Stimulated activated CD8-positive, alpha-beta memory T cell treated with anti-CD3 and anti-CD28 coated beads, Interleukin-7, amount 100 ng/mL, for 1 hour (primary cell): ENCODE measurements at places on chromosomes 12 and 14.

DNA sequence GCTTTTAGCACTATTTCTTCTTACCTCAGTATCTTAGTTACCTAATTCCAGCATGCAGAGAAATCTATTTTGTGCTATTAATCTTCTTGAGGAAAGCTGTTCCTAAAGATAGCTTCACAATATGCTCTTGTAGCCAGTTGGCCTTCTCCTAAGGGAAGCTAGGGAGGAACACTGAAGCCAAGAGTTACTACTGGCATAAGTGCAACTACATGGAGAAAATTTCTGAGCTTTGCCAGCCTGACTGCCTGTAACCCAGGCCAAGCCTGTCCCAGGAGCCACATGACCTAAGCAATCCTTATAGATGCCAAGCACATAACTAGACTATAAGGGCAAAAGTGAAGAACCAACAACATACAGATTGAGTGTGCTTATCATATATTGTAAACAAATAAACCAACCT, 890.2 kb downstream of the FLRT2 start:
- no peak for DNase-seq

DNA sequence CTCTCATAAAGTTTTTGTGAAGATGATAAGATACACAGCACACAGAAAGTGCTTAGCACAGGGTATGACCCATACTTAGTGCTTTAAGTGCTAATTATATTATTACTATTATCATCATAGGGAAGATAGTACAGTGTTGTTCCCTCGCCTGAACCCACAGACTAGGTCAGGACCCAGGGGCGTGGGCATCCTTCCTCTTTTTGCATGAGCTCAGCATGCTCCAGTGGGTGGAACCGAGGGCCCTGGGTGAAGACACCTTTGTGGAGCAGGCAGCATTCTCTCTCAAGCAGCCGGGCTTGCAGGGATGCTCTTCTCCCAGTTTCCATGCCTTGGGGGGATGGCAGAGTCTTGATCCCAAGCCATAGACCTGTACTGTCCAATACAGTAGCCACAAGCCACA, 34.8 kb downstream of the CRACR2A start:
- no peak for DNase-seq

GRCh38 chr14:70027785-70028428, 148.7 kb downstream of the SMOC1 start:
- DNase-seq: peak; percentile 15

DNA sequence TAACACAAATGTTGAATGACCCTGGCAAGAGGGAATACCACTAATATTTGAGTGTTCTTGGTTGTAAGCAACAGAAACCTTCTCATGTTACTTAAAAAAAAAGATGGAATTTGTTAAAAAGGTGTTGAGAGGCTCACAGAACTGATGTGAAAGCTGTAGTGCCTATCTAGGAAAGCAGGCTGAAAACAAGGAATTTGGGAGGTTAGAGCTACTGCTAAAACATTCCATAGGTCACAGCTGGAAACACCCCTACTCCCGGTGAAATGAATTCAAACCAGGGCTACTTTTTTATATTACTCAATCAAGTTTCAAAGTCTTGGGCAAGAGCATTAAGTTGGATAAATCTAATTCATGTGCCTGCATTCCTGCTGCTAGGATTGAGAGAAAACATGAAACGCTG, 104.1 kb downstream of the SLC35F4 start:
- no peak for DNase-seq

DNA sequence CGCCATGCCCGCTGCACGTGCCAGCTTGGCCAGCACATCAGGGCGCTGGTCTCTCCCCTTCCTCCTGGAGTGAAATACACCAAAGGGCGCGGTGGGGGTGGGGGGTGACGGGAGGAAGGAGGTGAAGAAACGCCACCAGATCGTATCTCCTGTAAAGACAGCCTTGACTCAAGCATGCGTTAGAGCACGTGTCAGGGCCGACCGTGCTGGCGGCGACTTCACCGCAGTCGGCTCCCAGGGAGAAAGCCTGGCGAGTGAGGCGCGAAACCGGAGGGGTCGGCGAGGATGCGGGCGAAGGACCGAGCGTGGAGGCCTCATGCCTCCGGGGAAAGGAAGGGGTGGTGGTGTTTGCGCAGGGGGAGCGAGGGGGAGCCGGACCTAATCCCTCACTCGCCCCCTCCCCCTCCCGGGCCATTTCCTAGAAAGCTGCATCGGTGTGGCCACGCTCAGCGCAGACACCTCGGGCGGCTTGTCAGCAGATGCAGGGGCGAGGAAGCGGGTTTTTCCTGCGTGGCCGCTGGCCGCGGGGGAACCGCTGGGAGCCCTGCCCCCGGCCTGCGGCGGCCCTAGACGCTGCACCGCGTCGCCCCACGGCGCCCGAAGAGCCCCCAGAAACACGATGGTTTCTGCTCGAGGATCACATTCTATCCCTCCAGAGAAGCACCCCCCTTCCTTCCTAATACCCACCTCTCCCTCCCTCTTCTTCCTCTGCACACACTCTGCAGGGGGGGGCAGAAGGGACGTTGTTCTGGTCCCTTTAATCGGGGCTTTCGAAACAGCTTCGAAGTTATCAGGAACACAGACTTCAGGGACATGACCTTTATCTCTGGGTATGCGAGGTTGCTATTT, 914 bp upstream of the CCND2 start:
- peak; percentile 53 for DNase-seq

GRCh38 chr12:113230315-113231234, 9.3 kb downstream of the TPCN1 start:
- DNase-seq: no peak

DNA sequence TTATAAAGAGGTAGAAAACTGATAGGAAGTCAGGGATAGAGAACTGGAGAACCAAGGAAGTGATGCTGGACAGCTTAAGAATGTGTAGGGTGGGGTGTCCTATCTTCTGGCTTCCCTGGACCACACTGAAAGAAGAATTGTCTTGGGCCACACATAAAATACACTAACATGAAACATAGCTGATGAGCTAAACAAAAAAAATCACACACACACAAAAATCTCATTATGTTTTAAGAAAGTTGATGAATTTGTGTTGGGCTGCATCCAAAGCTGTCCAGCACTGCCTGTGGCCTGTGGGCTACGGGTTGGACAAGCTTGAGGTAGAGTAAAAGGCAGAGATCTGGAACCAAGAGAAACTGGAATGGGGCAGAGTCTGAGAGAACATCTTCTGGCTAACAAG, 7.4 kb downstream of the GLT8D2 start:
- no peak for DNase-seq

DNA sequence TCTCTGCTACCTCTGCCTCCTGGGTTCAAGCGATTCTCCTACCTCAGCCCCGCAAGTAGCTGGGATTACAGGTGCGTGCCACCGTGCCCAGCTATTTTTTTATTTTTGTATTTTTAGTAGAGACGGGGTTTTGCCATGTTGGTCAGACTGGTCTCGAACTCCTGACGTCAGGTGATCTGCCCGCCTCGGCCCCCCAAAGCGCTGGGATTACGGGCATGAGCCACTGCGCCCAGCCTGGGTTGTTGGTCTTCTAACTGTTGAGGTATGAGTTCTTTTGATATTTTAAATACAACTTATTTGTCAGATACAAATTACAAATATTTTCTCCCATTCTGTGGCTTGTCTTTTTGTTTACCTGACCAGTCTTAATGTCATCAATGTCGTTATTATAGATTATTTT, 95.9 kb downstream of the PCNX1 start:
- DNase-seq: no peak

GRCh38 chr14:29442696-29443095, 485.0 kb downstream of the PRKD1 start:
- no peak for DNase-seq

DNA sequence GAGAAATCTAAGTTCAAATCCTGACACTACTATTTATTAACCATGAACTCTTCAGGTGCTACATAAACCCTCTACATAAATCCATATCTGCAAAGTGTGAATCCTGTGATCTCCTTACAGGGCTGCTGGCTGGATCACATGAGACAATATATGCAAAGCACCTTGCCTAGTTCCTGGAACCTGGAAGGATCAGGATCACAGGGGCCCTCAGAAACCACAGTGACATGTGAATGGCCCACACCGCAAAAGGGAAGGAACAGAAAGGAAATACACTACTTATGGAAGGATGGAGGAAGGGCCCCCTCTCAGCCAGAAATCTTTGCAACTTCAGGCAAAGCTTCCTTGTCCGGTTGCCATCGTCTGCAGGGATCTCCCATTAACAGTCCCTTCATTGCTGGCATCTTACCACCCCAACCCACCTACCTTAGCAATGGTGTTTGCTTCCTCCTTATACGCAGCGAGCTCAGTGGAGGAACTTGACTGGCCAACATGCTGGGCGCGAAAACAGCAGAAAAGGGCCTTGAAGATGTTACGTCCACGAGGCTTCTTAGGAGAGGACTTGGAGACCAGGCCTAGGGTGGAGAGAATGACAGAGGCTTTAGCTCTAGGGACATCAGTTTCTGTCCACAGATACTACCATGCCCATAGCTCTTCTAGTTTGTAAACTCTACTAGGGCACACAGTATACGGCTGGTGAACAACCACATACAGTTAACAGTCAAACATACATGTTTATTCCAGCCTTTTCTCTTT, 10.7 kb upstream of the AVIL start:
- no peak for DNase-seq

DNA sequence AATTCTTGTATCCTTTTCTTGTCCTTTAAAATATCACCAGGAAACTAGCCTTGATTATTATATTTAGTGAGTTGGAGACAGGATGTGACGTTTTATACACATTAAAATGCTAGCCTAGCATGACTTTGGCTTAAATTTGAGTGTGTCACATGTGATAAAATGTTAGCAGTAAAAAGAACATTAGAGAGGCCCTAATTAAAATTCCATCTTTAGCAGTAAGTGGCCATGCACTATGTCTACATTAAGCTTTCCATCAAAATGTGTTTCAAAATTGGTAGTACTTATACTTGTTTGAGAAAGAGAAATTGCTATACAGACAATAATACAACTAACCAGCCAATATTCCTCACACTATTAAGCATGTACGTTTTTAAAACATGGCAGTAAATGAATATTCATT, 29.9 kb upstream of the MGAT4C start:
- no peak for DNase-seq

DNA sequence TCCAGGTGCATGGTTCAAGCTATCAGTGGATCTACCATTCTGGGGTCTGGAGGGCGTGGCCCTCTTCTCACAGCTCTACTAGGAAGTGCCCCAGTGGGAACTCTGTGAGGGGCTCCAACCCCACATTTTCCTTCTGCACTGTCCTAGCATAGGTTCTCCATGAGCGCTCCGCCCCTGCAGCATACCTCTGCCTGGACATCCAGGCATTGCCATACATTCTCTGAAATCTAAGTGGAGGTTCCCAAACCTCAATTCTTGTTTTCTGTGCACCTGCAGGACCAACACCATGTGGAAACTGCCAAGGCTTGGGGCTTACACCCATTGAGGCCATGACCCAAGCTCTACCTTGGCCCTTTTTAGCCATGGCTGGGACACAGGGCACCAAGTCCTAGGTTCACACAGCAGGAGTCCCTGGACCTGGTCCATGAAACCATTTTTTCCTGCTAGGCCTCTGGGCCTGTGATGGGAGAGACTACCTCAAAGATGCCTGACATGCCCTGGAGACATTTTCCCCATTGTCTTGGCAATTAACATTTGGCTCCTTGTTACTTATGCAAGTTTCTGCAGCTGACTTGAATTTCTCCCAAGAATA, 76.8 kb downstream of the CRADD start:
- no peak for DNase-seq

GRCh38 chr14:97902630-97903029, 1105.4 kb downstream of the VRK1 start:
- DNase-seq: no peak

DNA sequence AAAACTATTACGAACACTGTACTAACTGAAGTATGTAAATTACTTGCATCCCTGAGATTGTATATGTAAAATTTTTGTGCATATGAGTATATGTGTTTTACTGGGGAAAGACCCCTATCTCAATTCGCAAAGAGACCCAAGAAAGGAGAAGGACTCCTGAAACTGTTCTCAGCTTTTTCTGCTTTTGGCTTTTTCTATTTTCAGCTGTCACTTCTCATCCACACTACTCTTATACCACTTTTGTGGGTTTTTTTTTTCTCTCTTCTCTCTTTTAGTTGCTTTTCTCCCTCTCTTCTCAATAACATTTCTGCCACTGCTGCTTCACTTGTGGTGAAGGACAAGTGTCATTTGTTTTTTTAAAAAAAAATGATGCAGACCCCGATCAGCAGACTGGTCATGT, 39.8 kb downstream of the NIN start:
- DNase-seq: no peak

DNA sequence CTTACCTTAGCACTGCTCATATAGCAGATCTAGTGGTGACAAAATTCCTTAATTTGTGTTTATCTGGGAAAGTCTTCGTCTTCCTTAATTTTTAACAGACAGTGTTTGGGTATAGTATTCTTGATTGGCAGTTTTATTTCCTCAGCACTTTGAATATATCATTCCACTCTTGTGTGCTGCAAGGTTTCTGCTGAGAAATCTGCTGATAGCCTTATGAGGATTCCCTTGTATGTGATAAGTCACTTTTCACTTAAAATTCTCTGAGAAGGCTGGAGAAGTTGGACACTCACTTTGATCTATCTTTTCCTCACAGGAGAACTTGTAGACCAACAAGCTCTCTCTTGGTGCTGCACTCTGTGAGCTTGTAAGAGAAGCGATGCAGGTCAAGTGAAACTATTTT, 306.1 kb upstream of the RTL1 start:
- no peak for DNase-seq

DNA sequence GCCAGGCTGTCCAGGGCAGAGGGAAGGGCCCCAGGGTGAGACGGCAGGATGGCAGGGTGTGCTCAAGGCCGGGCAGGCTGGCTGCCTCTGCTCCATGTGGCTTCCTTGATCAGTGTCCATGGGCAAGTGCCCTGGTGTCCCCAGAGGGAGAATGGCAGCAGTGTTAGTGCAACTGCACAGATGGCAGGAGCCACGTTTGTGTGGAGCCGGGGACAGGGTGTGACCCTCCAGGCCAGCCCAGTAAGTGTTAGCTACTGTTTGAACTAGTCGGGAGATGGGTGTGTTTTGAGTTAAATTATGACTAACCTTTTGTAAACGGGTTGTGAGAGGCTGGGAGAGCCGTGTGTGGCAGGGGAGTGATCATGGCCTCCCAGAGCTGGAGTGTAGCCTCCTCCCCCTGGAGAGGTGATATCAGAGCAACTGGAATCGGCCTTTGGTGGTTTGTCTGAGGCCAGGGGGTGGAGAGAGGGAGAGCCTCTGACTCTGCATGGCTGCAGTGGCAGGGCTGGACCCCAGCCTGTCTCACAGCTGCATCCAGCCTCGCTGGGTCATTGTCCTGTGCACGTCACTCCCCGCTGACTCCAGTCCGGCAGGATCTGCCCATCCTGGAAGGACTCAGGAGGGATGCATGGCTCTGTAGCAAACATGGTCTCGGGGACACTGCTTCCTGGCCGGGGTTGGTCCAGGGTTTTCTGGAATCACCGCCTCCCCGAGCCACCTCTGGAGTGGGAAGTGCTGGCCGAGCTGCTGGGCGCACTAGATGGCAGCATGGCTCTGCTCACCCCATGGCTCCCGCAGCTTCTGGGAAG, 27.8 kb downstream of the AACS start:
- DNase-seq: no peak

GRCh38 chr14:89724628-89724960, 229.9 kb downstream of the EFCAB11 start:
- DNase-seq: no peak
